ENCODE measurements at places on chromosomes 6 and 20. TPM values are rescaled to one million over a fixed set of nuclear protein-coding genes. Genes with fewer than 3 reads are reported as not detected.
A peak's percentile ranks its signal among the peaks of the same experiment; 100 is the strongest.

DNA sequence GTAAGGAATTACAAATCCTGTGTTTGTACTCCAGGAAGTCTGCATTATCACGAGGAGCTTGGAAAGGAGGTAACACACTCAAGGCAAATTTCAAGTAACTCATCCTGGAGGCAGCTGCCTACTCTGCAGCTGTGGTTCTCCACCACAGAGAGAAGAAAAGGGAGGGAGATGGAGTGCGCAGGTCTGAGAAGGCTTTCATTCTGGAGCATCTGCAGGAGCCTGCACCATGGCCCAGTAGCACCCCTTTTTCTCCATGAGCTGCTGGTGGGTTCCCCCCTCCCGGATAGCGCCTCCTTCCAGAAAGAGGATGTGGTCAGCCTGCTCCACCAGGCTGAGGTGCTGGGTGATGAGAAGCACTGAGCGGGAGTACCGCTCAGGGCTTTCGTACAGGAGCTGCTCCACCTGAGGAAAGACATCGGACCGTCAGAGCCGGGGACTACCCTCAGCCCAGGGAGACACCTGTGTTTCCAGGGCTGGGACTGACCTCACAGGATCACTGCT, 1.6 kb upstream of the PSMB8 start:
- peak overlapping the region; percentile 99 for H3K4me3 ChIP-seq
- H3K4me1 ChIP-seq, result peaks cover 72% of the 10 kb centered on the region
- H3K27me3 ChIP-seq, result no peaks in the 10 kb centered on the region
- peaks cover 95% of the 10 kb centered on the region for H3K36me3 ChIP-seq

- no peak for DNase-seq
- peaks cover 66% of the 10 kb centered on the region for H3K36me3 ChIP-seq
- H3K27me3 ChIP-seq, result no peaks in the 10 kb centered on the region
- H3K4me1 ChIP-seq, result peaks cover 3% of the 10 kb centered on the region
- H3K4me3 ChIP-seq, result no peak overlapping the region
Observed at GRCh38 chr6:89729818-89730217, 89.8 kb downstream of the MDN1 start.

DNA sequence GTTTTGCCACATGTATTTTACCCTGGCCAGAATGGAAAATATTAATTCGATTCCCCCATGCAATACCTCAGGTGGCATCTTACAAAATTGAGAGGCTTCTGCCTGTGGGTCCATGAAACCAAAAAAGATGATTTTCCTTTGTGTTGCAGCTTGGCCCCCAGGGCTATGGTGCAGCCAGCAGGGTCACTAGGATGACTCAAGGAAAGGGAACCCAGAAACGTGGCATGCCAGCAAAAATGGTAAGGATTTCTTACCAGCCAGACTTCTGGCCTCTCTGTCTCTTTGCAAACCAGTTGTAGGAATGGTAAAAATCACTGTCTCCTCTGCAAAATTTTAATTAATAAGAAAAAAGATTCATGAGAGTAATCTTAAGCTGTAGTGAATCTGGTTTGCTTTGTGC, 11.6 kb upstream of the TAAR9 start:
- DNase-seq, result no peak
- H3K27ac ChIP-seq, result no peak overlapping the region

DNA sequence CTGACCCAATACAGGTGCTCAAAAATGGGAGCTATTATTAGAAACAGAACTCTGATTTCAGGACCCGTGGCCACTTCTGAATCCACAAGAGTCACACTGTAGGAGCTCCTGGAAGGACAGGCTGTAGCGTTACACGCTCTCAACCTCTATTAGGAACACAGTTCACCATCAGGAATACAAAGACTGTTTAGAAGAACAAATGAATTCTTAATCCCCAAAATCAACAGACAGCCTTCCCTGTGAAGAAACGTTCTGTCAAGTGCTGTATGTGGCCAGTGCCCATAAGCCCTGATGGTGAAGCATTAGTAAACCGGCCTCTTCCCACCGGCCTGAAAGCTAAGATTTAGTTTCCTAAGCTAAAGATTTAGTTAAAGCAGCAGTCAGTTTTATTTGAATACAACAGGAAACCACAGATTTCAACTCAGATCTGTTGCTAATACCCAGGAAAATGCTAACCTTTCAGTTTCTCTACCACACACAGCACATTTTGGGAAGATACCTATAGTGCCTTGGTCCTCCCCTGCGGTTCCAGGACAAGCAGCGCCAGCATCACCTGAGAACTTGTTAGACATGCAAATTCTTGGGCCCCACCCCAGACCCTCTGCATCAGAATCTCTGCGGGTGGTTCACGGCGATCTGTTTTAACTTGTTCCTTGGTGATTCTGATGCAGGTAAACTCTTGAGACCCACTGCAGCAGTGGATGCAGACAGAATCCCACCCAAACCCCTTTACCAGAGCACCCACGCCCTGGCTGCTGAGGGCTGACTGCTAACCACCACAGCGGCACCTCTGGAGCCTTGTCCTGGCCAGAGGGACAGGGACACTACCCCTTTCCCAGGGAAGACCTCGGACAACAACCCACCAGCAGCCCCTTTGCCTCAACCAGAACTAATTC, 33.4 kb downstream of the MTRES1 start:
- peaks cover 6% of the 10 kb centered on the region for H3K36me3 ChIP-seq
- peak overlapping the region; percentile 62 for H3K4me3 ChIP-seq
- H3K27me3 ChIP-seq, result no peaks in the 10 kb centered on the region
- H3K4me1 ChIP-seq, result peaks cover 31% of the 10 kb centered on the region

- no peaks in the 10 kb centered on the region for H3K36me3 ChIP-seq
- DNase-seq, result no peak
- H3K27me3 ChIP-seq, result peaks cover 8% of the 10 kb centered on the region
- H3K4me3 ChIP-seq, result no peak overlapping the region
Observed at GRCh38 chr20:50299325-50299629, 108.6 kb downstream of the CEBPB start.

GRCh38 chr20:25587536-25587935, 2.2 kb upstream of the NINL start:
- peaks cover 5% of the 10 kb centered on the region for H3K36me3 ChIP-seq
- peaks cover 20% of the 10 kb centered on the region for H3K27me3 ChIP-seq
- H3K4me1 ChIP-seq, result peaks cover 12% of the 10 kb centered on the region
- H3K4me3 ChIP-seq, result no peak overlapping the region
- DNase-seq, result no peak

DNA sequence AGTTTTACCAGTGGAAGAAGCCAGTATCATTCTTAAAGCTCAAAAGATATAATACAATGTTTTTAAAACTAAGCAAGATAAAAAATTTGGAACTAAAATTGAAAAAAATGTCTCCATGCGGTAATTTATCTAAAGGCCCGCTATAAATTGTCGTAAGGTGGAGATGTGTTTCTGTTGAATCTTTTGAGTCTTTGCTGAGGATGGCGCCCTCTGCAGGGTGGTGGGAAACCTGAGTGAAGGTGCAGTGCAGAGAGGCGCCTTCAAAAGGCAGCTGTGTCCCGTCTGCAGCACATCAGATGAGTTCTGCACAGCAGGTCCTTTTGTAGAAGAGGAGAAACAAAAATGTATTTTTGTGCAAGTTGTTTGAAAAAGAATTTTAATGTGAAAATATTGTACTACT, 29.4 kb upstream of the KIF25 start:
- peaks cover 7% of the 10 kb centered on the region for H3K36me3 ChIP-seq
- H3K27me3 ChIP-seq, result no peaks in the 10 kb centered on the region
- DNase-seq, result peak; percentile 75
- peaks cover 3% of the 10 kb centered on the region for H3K4me1 ChIP-seq
- no peak overlapping the region for H3K27ac ChIP-seq

DNA sequence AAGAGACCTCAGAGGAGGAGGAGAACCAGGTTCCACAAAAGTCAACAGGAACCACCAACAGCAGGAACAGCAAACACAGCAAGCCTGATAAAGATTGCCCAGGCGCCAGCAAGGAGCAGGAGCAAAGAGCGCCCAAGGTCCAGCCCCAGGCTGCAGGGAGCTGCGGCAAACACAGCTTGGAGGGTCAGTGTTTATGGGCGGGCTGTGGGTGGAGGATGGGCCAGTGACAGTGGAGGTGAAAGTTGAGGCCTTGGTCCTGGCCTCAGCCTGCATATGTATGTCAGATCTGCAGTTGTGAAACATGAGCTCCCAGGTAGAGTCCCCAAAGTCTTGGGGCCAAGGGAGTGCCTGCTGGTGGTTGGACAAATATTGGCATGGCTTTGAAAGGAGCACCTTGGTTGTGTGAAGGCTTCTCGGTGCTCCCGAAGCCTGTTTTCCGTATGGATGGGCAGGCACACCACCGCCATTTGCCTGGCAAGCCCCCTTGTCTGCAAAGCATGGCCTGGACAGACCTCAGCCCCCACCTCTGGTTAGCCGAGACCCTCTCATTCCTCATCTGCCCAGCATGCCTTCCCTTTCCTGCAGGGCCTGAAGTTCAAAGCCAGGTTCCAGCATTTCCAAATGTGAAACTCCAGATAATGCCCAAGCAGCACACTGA, 2.0 kb upstream of the CAPN11 start:
- no peaks in the 10 kb centered on the region for H3K36me3 ChIP-seq
- H3K27ac ChIP-seq, result no peak overlapping the region
- peaks cover 4% of the 10 kb centered on the region for H3K4me1 ChIP-seq
- H3K27me3 ChIP-seq, result no peaks in the 10 kb centered on the region
- DNase-seq, result no peak
- H3K4me3 ChIP-seq, result no peak overlapping the region

- no peaks in the 10 kb centered on the region for H3K36me3 ChIP-seq
- no peaks in the 10 kb centered on the region for H3K4me1 ChIP-seq
- H3K27ac ChIP-seq, result no peak overlapping the region
- H3K4me3 ChIP-seq, result no peak overlapping the region
- no peak for DNase-seq
Observed at GRCh38 chr6:142376800-142377496, 75.1 kb downstream of the ADGRG6 start.

- H3K27me3 ChIP-seq, result peaks cover 54% of the 10 kb centered on the region
- peaks cover 2% of the 10 kb centered on the region for H3K4me1 ChIP-seq
- H3K36me3 ChIP-seq, result no peaks in the 10 kb centered on the region
- H3K4me3 ChIP-seq, result no peak overlapping the region
Observed at GRCh38 chr20:58130581-58130980, 97.9 kb downstream of the ANKRD60 start.

DNA sequence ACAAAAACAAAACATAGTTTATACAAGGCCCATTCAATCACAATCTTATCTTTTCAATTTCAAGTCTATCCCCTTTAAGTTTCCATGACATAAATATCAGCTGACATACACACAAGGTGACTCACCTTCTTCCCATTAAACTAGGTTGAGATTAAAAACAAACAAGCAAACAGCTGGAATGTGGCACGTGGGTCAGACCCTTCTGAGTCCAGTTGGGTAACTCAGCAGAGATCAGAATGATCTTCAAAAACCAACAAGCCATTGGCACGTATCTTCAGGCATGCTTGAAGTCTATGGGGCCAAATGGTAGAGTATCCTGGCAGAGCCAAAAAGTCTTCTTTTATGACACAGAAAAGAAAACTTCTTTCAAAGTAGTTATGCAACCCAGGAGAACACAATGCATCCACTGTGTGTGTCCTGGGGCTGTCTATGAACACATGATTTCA, 603.5 kb upstream of the CITED2 start:
- H3K27me3 ChIP-seq, result peaks cover 4% of the 10 kb centered on the region
- no peak for DNase-seq
- no peak overlapping the region for H3K27ac ChIP-seq
- H3K4me1 ChIP-seq, result no peaks in the 10 kb centered on the region
- no peak overlapping the region for H3K4me3 ChIP-seq
- H3K36me3 ChIP-seq, result no peaks in the 10 kb centered on the region

DNA sequence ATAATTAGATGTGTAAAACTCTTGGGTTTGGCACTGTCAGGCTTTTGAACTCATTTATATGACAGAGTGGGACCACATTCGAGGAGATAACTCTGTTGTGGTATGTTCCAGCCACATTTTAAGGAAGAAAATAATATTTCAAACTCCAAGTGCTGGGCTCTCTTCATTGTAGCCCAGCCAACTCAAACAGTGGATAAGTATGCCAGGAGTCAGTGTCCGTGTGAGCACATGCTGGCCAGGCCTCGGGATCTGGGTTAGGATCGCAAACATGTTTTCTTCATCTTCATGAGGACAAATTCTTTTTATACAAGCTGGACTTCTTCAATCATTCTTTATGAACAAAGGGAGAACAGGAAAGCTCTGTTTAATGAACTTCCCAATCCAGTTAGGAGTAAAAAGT, 497.5 kb downstream of the MAFB start:
- no peak overlapping the region for H3K4me3 ChIP-seq
- no peak for DNase-seq
- no peaks in the 10 kb centered on the region for H3K36me3 ChIP-seq
- H3K27me3 ChIP-seq, result no peaks in the 10 kb centered on the region
- no peak overlapping the region for H3K27ac ChIP-seq

DNA sequence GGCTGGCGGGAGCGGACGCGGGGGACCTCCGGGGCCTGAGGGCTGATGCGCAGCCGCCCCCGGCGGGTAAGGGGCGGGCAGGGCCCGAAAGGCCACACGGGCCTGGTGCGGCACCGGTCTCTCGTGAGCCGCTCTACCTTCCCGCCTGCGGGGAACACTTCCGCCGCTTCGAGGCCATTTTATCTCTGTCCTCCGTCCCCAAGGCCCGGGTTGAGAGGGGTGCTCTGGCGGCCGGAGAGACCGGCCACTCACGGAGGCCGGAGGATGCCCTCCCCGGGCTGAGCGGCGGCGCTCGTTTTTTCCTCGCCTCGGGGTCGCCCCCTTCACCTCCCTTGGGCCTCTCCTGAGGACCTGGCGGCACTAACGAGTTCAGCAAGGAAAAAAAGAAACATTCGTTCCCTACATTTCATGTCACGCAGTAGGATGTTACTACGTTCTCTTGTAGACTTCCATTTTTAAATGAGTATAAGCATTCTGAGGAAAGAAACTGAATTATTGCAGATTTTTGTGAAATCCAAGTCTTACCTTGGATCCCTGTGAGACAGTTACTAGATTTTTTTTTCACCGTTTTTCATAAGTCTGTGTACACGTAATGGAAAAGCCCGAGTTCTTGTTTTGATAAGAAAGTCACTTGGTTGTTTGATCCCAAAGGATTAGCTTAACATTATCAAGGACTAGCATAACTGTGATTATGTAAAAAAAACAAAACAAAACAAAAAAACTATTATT, 575 bp downstream of the WTAP start:
- H3K27ac ChIP-seq, result peak overlapping the region; percentile 93
- peaks cover 50% of the 10 kb centered on the region for H3K36me3 ChIP-seq
- peaks cover 34% of the 10 kb centered on the region for H3K4me1 ChIP-seq
- peak overlapping the region; percentile 90 for H3K4me3 ChIP-seq
- H3K27me3 ChIP-seq, result no peaks in the 10 kb centered on the region
- DNase-seq, result no peak

DNA sequence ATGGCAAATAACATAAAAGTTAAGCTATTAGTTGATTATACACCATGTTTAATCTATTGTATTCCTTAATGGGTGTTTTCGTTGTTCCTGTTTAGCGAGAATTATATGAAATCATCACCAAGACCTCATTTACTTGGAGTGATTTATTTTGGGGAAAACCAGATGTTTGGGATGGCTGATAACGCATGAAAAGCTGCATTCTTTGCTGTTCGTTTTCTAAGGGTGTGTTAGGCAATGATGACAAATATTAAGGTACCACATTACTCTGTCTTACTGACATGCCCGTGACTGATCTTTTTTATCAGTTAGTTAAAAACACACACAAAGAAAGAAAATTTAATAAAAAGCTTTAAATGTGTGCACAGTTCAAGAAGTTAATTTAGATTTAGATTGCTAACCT, 176.4 kb downstream of the ZFP64 start:
- no peaks in the 10 kb centered on the region for H3K36me3 ChIP-seq
- H3K4me1 ChIP-seq, result no peaks in the 10 kb centered on the region
- no peak overlapping the region for H3K27ac ChIP-seq
- H3K4me3 ChIP-seq, result no peak overlapping the region

The GABRR1 gene
- not detected for total RNA-seq

The THBS2 gene
- not detected for total RNA-seq

The NKX2-2 gene
- not detected for total RNA-seq

The GINM1 gene
- 18.0 TPM for total RNA-seq

The HLA-DQA1 gene
- 3.6 TPM for total RNA-seq

The PRKN gene
- not detected for total RNA-seq

The VGLL2 gene
- not detected for total RNA-seq

The SLC17A2 gene
- not detected for total RNA-seq

The RPS6KA2 gene
- total RNA-seq, result 2.8 TPM

The HLA-DQB2 gene
- total RNA-seq, result 0.28 TPM

The WFDC2 gene
- total RNA-seq, result not detected

The RBM24 gene
- not detected for total RNA-seq

The LPA gene
- total RNA-seq, result not detected
